ENCODE measurements at places on chromosomes 16 and 17.

DNA sequence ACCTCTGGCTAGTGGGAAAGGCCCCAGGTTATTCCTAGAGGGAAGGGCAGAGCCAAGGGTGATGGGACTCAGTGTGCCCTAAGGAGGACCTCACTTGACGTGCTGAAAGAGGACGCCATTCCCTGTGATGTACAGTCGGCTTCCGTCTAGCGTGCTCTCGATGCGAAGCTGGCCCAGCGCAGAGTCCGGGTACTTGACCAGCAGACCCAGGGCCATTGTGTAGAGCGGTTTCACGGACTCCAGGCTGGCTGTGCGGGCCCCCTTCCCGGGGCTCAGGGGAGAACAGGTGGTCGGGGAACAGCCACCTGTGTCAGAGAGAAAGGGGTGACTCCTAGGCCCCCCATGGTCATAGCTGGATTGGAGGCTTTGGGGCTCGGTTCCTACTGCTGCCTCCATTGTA is 19.9 kb downstream of the PLEKHG4 start:
- DNase-seq = no peak

GRCh38 chr17:69609473-69610305 is 195.2 kb downstream of the MAP2K6 start:
- DNase-seq = peak; percentile 25

GRCh38 chr17:28861393-28862203 is 6.8 kb downstream of the ERAL1 start:
- no peak for DNase-seq

DNA sequence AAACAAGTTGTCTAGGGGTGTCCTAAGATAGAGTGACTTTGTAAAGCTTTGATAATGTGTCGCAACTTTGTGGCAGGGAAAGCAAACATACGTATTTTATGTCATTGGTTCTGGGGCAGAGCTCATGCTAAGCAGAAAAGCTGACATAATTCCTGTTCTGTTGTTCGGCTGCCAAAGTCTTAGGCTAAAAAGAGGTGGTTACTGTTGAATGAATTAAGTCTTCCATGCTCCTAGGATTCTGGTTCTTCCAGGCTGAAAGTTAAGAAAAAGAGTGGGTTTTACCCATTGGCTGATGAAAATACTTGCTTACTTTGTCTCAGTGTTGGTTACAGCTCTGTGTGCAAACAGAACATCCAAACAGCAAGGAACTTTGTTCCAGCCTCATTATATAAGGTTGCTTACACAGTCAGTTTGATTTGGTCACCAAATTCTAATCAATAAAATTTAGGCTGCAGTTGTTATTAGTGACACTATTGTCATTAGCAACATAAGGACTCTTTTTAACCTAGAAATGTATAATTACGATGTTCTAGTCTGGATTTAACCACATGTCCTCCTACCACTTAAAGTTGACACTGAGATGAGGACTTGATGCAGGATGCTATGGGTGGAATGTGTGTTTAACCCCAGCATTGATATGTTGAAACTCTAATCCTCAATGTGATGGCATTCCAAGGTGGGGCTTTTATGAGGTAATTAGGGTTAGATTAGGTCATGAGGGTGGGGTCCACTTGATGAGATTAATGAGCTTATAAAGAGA is 114.0 kb upstream of the GOT2 start:
- DNase-seq = no peak

DNA sequence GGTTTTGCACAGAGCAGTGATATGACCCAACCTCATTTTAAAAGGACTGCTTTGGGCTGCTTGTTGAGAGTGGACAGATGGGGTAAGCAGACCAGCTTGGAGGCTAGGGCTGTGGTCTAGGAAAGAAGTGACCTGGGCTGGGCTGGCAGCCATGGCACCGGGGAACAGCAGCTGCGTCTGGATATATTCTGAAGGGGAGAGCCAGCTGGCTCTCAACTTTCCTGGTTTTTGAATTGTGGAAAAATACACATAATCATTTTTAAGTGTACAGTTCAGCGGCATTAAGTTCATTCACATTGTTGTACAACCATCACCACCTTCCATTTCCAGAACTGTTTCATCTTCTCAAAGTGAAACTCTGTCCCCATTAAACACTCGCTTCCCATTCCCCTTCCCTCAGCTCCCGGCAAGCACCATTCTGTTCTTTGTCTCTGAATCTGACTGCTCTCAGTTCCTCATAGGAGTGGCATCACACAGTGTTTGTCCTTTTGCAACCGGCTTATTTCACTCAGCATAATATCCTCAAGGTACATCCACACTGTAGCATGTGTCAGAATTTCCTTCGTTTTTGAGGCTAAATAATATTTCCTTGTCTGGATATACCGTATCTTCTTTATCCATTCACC is 113.2 kb downstream of the SPECC1 start:
- no peak for DNase-seq

GRCh38 chr17:72560303-72561247 is 439.8 kb downstream of the SOX9 start:
- no peak for DNase-seq
